ENCODE measurements at places on chromosomes 3 and 15.

GRCh38 chr15:32690941-32691688 lies 26.7 kb upstream of the GREM1 start:
- no peak for DNase-seq

GRCh38 chr3:45583021-45583851 lies 11.3 kb upstream of the LIMD1 start:
- DNase-seq = no peak

DNA sequence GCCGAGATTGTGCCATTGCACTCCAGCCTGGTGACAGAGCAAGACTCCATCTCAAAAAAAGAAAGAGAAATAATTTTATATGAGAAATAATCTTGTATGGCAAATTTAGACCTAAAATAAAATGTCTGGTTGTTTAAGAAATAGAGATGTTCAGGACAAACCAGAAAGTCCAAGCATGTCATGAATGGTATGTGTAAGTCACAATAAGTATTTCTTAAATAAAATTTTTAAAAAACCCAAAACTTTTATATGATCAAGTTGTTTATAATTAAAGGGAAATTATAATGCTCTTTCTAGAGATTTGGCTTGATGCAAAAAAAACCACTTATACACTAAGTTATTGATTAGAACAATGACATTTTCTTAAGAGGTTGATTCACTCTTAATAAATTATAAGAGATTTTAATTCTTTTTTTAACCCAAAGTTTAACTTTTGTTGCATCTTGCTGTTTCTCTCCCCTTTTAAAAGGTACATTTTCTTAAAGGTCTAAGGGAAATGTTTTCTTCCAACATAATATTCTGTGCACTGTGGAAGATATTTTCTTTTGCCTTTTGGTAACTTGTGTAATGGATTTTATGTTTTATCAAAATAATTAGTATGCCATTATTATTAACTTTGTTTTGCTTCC lies 105.7 kb downstream of the RTP4 start:
- no peak for DNase-seq

- no peak for DNase-seq
These were observed 146.9 kb upstream of the PTPRG start for GRCh38 chr3:61414456-61414855.

GRCh38 chr3:101182734-101183133 lies 137.6 kb downstream of the IMPG2 start:
- no peak for DNase-seq

DNA sequence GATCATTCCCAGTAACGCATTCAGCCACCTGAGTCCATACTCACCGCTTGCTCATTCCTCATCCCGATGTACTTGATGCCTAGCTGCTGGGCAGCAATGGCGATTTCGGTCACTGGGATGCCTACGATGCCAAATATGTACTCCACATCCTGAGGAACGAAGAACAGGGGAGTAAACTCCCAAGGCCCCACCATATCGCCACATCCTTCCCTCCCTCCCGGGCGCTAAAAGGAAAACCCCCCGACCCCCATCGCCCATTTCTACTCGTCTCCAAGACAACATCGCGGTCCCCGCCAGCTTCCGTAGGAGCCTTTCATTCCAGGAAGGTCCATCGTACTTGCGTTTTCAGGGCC lies 347 bp downstream of the HACL1 start:
- no peak for DNase-seq

DNA sequence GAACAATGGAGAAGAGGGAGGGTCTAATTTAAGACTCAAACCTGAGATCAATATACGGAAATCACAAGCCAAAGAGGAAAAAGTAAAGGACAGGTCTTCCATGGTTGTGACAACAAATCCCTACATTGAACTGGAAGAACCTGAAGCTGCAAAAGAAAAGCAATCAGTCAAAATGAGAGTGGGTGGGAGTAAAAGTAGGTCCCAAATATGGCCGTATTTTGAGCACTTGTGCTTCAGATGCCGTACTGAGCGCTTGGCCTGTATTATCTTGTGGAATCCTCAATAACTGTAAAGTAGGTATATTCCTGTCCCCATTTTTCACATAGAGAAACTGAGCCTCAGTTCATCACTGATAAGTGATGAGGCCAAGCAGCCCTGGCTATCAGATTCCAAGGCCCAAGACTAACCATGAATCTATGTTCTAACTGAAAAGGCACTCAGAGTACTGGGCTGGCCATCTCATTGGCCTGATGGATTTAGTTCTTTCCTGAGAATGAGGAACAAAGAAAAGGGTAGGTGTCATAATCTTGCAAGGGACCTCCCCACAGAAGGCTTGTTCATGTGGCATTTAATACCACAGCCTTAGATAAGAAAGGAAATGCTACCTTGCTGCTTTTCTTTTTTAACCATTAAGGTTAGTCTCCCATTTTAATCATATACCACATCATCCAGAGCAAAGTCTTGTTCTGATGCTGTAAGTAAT lies 52.5 kb downstream of the LRRN1 start:
- no peak for DNase-seq

- no peak for DNase-seq
These were observed 171.4 kb downstream of the CACNA1D start for GRCh38 chr3:53665608-53666425.

DNA sequence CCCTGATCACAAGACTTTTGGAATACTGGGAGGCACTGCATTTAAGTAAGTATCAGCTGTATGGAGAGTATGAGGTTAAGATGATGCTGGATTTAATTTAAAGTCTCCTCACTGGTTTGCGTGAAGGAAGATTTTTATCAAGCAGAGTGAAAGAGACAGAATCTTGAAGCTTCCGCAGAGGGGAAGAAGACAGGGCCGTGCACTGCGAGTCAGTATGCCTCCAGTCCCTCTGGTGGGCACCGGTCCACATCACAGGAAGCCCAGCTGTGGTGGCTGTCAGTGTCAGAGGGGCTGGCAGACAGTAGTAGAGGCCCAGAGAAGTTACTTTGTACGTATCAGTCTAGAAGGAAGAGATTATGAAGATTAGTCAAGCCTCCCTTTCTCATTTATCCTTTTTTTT lies 379.0 kb upstream of the TPRG1 start:
- DNase-seq = no peak

DNA sequence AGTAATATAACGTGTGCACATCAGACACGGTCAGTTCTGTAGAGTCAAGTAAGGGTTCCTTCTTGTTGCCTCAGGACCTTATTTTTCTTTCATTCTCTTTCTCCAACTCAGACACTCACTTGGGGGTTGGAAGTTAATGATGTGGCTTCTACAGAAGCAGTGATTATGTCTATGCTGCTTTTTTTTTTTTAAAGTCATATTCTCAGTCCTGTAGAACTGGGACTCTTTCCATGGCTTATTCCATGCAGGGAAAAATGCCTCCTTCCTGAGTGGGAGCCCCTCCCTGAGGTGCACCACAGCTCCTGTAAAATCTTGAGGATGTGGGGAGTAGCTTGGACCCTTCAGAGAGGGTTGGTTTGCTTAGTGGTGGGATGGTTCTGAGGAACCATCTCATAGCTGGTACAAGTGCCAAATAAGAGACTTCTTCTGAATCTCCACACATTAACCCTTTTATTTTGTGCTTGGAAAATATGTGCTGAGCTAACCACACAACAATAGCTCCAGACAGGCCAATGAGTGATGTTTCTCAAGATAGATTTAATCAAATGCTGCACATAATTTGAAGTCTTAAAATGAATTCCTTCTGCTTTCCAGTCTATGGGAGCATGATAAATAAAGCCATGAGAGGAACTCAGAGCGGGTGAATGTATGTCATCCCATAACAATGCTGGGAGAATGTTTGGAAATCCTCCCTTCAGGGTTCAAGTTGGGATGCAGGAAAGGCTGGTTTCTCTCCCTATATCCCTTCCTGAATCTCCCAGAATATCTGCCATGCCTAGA lies 23.3 kb upstream of the FSTL1 start:
- DNase-seq = no peak
